Left renal pelvis (tissue), 4 donors: ENCODE measurements at places on chromosomes 6 and 20. TPM values are rescaled to one million over a fixed set of nuclear protein-coding genes. Genes with fewer than 3 reads are reported as not detected.

DNA sequence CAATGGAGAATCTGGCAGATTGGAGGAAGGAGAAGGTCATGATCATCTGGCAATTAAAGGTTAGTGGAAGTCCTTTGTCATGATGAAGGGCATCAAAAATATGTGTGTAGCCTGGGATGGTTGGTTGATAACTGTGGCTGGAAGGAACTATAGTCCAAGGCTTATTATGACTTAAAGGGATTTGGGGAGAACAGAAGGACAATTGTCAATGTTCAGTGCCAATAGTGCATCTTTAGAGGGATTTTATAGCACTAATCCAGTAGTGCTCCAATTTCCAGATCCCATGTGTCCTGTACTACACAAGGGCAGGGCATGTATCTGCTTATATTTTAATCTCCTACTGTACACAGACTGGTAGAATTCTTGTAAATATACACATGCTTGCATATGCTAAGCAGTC lies 5.0 kb upstream of the ZBTB24 start:
- no peak for DNase-seq

GRCh38 chr20:61629602-61630390 lies 377.7 kb downstream of the CDH4 start:
- DNase-seq, result no peak

DNA sequence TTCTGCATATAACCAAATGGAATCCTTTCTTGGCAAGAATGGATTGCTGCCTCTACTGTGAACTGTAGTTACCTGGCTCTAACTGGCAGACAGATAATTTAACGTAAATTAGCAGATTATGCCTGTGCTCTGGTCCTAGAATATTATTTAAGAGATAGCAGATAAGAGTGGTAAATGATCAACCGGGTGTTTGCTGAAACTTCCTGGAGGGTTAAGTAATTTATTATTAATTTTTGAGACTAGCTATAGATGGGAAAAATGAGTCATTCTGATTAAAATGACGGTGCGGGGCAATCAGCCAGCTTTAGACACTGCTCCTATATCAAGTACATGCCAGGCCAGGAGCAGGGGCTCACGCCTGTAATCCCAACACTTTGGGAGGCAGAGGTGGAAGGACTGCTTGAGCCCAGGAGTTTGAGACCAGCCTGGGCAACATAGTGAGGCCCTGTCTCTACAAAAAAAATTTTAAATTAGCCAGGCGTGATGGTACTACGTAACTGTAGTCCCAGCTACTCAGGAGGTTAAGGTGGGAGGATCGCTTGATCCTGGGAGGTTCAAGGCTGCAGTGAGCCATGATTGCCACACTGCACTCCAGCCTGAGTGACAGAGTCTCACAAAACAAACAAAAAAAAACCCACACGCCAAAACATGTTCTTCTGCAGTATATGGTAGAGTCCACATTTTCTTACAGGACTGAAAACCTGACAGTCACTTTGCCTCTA lies 22.6 kb downstream of the B4GALT5 start:
- DNase-seq, result no peak

DNA sequence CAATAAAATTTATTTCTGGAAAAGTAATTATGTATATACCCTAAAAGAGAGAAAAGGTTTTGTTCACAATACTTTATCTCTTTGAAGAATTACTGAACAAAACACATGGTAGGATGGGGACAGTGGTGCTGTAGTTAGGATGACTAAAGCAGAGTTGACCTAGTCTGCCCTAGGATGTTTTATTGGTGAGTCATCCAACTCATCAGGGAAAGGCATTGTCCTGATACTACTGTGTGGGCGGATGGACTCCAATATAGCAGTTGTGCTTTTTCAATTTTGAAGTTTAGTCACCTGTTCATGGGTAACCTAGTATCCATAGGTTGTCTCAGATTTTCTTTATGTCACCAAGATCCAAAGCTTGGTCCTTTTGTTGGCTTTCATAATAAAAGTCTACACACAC lies 53.3 kb upstream of the EYS start:
- DNase-seq, result no peak

GRCh38 chr6:35401514-35401913 lies 50.6 kb upstream of the FANCE start:
- no peak for DNase-seq

DNA sequence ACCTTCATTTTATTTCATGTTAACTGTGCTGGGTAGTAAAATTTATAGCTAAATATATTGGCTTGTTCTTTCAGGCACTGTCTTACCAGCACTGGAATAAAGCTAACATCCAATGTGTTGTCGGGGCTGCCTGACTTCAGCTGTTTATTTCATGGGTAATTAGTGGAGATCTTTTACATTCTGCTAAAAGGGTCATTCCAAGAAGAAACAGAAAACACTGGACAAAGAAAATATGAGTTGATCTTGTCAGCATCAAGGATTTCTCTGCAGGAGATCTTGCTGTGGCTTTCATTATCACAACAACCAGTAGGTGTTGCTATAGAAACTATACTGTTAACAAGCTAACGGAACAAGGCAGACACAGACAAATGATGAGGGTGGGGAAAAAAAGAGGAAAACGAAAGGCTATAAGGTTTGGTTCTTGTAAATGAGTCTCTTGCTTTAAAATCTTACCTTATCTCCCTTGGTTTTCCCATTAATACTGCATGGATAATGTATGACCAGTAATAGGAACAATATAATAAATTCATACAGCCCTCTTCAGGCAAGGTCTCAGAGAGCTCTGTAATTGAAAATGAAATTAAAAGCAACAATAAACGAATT lies 206.8 kb downstream of the SIM1 start:
- DNase-seq, result no peak

- no peak for DNase-seq
Measured at GRCh38 chr6:165488624-165489295, 174.3 kb downstream of the PDE10A start.

DNA sequence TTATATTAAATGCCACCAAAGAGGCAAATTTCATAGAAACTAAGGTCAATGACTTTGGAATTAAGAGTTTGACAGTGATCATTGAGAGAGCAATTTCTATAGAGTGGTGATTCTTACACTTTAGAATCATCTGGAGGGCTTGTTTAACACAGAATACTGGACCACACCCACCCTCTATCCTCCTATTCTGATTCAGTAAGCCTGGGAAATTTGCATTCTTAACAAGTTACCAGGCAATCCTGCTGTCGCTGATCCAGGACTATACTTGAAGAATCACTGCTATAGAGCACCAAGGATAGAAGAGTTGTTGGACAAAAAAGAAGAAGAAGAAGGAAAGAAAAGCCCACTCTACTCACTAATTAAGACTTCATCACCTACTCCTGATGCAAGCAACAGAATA lies 21.3 kb upstream of the TBX18 start:
- no peak for DNase-seq

GRCh38 chr20:1075616-1076015 lies 42.8 kb upstream of the PSMF1 start:
- no peak for DNase-seq

DNA sequence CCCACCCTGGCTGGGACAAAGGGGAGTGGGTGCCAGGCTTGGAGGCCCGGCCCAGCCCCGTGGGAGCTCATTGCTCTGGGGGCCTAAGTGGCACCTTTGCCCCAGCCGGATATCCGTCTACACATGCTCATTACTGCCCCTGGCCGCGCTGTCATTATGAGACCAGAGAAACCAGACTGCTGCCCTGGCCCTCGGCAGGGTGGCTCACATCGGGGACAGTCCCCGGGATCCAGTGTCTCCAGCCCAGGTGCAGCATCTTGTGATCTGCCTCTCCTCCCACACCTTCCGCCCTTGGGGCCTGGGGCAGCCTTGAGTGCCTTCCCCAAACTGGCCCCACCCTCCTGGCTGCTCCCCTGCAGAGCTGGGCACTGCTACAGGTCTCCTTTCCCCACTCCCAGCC lies 4.9 kb downstream of the SRMS start:
- DNase-seq, result no peak

- DNase-seq, result no peak
Measured at GRCh38 chr6:21739838-21740237, 146.3 kb downstream of the SOX4 start.

The GINS1 gene
- polyA plus RNA-seq, result 20.1 TPM

The TSPO2 gene
- 2.1 TPM for polyA plus RNA-seq

The BTN3A1 gene
- 59.2 TPM for polyA plus RNA-seq

The CPXM1 gene
- 251 TPM for polyA plus RNA-seq
